ENCODE measurements at places on chromosomes 13 and 19.

DNA sequence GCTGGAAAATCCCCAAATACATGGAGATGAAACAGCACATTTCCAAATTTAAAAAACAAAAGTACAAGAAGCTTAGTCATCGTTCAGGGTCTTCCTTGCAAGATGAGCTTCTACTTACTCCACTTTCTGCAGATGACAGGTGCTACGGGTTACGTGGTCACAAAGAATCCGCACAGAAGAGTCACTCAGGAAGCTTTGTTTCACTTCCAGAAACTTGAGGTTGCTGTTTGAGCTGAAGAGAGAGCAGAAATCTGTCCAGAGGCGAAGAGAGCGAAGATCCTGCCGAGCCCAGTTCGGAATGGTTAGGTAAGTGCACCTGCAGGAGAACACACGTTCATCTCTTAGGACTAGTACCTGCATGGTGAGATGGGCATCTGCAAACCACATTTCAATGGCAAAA lies 9.4 kb downstream of the NLRP7 start:
- DNase-seq = no peak

- DNase-seq = peak; percentile 29
These were observed 949 bp upstream of the ZNF260 start for GRCh38 chr19:36528921-36529518.

DNA sequence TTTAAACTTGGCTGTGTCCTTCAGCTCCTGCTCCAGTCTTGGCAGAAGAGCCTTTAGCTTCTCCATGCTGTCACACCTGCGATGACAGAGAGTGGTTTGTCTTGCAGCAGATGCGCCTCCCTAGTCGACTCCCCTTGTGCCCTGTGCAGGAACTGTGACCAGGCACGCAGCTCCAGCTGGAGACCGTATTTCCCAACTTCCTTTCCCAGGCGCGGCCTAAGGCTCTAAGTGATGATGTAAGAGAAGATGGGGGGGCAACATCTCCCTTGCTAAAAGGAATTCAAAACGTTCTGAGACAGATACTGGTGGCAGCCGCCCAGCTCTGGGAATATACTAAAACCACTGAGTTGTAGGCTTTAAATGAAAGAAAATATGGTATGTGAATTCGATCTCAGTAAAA lies 16.3 kb downstream of the DCUN1D2 start:
- no peak for DNase-seq

GRCh38 chr19:15194938-15195337 lies 5.9 kb downstream of the NOTCH3 start:
- peak; percentile 28 for DNase-seq

DNA sequence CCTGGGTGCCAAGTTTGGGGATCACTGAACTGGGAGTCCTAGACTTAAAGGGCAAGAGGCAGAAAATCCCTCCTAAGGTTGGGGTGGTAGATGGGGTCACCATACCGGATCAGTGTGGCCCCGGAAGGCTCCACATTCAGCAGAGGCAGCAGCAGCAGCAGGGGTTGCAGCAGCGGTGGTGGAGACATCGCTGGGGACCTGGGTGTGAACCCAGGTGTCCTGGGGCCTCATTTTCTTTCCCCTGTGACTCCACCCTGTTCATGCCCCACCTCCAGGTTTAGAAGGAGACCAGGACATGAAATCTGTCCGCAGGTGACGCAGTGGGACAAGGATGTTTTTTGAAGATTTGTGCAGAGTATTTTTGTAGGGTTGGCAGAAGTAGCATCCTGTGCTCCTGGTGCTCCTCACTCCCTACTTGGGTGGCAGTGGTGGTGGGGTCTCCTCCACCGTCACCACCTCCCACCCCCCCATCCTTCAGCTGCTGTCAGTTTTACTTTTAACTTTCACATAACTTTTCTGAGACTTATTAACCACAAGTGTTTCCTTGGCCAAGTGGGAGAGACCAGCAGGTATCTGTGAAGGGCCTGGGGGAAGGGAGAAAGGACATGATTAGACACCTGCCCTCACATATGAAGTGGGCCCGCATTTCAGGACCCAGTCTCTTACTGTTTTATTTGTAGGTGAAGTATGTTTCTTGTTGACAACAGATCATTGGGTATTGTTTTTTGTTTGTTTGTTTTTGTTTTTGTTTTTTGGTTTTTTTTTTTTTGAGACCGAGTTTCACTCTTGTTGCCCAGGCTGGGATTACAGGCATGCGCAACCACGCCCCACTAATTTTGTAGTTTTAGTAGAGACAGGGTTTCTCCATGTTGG lies at the start of gene NAPSA:
Gene NAPSA, minus strand, starts transcription at position 206 of the 873 bp plus-strand sequence. Its CDS starts 18 bp downstream, at position 188.
- no peak for DNase-seq

- no peak for DNase-seq
These were observed 7.9 kb upstream of the DPF1 start for GRCh38 chr19:38231918-38232317.

DNA sequence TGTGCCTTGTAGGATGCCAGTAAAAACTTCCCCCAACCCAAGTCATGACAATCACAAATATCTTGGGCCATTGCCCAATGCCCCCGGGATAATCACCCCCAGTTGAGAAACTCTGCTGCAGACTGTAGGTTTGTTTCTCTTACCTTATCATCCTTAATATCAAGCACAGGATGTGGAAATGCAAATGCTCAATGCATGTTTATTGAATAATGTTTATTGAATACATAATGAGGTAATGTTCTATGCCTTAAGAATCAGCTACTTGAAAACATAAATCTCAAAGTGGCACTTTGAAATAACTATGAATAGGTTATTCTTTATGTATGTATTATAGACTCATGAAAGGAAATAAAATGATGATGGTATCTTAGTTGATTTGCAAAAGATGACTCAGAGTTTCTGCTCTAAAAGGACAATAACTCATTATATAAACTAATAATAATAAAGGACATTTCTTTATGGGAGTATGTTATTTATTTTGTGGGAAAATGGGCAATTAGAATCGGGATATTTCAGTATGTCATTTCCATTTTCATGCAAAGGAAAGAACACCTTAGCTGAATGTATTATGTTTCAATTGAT lies 414.2 kb downstream of the EFNB2 start:
- no peak for DNase-seq

- no peak for DNase-seq
These were observed 68.8 kb downstream of the LMO7 start for GRCh38 chr13:75704927-75705288.

DNA sequence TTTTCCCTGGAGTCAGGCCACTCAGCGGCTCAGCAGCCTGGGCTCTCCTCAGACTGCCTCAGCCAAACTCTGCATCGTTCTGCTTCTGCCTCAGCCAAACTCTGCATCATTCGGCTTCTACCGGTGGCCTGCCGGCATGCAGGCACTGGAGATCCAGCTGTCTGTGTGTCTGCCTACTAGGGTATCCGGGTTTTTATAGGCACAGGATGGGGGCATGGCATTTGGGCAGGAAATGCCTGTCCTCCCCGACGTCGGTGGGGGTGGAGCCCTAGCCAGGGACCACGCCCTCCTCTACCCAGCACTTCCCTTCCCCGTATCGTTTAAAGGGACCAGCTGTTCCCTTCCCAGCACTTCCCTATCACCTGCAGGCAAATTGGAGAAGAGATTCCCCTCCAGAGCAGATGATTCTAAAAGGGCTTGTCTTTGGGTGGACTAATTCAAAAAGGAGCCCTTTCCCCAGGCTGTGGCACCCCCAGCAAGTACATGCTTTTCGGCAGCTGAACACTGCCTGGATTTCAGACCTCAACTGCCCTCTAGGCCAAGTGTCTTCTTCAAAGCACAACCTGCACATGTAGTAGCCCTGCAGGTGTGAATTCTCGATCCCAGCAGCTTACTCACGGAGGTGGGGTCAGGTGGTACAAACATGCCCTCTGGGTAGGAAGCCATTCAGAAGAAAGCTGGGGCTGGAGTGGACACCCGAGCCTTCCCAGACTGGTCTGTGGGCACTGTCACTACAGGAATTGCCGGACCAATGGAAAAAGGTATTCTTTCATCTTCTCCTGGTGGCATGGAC lies 25.4 kb upstream of the GPR12 start:
- DNase-seq = no peak

DNA sequence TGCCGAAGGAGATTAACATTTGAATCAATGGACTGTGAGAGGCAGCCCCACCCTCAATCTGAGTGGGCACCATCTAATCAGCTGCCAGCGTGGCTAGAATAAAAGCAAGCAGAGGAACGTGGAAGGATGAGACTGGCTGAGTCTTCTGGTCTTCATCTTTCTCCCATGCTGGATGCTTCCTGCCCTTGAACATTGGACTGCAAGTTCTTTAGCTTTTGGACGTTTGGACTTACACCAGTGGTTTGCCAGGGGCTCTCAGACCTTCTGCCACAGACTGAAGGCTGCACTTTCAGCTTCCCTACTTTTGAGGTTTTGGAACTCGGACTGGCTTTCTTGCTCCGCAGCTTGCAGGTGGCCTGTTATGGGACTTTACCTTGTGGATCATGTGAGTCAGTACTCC lies 14.7 kb downstream of the NHLRC3 start:
- DNase-seq = peak; percentile 3

GRCh38 chr19:47351548-47351947 lies 2.4 kb downstream of the DHX34 start:
- DNase-seq = no peak

DNA sequence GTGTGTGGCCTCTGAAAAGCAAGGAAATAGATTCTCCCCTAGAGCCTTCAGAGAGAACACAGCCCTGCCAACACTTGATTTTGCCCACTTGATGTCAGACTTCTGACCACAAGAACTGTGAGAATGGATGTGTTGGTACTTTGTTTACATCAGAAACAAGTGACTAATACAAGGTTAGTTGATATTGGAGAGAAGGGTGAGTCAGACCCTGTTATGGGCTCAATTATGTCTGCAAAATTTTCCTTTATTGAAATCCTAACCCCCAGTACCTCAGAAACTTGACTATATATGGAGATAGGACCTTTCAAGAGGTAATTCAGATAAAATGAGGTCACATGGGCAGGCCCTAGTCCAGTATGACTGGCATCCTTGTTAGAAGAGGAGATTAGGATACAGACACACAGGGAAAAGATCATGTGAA lies 226.7 kb downstream of the RFC3 start:
- no peak for DNase-seq

DNA sequence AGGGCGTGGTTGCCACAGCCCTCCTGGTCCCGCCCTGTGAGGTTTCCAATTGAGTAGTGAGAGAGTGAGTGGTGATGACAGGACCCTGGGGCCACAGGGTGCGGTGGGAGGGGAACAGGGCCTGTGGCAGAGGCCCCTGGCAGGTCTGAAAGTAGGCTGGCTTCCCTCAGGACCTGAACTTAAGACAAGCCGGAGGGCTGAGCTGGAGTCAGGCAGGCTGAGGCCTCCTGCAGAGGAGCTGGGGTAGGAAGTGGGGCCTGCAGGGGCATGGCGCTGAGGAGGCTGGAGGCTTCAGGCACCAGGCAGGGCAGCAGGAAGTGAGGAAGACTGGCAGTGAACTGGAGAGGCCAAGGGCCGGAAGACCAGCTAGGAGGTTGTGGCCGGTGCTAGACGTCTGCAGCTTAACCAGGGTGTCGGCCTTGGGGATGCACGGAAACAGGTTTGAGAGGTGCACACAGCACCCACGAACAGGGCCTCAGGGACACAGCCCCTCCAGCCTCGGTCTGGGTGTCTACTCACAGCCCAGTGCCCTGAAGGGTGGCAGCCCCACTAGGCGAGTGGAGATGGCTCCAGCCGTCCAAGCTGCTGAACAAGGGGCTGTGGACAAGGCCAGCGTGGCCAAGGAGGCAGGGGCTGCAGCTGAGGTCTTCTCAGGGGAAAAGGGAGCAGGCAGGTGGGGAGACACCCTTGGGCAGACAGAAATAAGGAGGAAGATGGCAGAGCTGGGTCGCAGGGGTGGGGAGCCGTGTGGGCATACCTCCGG lies 17.8 kb downstream of the POP4 start:
- no peak for DNase-seq

DNA sequence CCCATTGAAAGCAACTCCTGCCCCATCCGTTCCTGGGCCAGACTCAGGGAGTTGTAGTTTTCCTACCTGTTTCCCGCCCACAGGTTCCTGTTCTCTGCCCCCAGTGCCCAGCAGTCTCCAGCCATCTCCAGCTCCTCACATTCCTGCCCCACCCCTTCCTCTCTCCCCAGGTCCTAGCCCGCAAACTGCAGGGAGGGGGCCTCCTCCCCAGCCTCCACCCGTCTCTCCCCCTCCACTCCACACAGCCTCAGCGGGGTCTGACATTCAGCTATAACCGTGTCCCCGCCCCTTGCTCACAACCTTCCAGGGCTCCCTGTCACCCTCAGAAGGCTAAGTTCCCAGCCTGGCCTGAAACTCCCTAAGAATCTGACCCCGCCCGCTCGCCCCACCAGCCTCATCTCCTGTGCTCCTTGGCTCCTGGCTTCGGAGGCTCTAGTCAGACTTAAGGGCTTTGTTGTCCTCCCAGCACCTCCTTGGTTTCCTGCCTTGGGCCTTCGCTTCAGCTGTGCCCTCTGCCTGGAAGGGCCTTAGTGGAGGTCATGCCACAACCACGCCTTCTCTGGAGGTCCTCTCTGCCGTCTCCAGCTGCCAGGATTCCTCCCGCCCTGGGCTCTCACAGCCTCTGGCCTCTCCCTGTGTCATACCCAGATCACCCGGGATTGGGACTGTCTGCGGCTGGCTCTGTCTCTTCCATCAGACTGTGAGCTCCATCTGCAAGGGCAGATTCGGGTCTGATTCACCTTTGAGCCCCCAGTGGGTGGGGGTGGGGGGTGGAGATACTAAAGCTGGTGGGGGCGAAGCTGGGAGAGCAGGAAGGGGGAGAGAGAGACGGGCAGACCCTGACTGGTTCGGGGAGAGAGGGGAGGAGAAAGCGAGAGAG lies 5.1 kb upstream of the SPACA6 start:
- peak; percentile 14 for DNase-seq

- DNase-seq = no peak
These were observed 594 bp downstream of the ZNF146 start for GRCh38 chr19:36215276-36216123.

DNA sequence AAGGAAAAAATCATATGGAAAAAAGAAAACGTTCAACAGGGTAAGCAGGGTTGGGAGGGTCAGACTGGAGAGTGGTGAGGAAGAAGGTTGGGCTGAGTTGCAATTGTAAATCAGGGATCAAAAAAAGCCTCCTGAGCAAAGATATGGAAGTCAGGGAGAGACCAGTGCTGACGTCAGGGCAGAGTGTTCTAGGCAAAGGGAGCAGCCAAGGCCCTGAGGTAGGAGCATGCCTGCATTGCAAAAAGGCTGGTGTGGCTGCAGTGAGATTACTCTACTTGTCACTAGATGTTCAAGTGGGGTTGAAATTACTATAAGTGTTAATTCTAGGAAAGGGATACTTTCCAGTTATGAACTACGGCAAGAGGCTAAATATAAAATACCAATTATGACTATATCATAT lies 562.0 kb downstream of the MYO16 start:
- DNase-seq = no peak

- DNase-seq = no peak
These were observed 26.9 kb downstream of the NOTCH3 start for GRCh38 chr19:15173746-15174404.

GRCh38 chr13:44333950-44334655 lies 39.5 kb upstream of the SERP2 start:
- DNase-seq = no peak

DNA sequence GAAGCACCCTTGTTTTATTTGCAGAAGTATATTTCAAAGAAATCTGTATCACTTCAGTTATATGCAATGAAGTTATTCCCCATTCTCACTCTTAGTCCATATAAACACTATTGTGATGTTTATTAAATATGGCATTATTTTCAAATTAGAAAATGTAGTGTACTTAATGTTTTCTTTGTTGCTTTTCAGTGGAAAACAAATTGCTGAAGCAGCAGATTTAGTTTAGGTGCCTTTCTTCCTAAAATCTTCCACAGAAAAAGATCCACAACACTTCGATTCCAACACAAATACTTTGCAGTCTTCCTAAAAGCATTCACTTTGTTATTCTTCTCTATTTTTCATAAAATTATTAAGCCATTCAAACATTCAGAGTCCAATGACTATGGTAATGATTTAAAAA lies 492.1 kb upstream of the GPC6 start:
- DNase-seq = no peak

GRCh38 chr13:99926014-99926731 lies 45.4 kb downstream of the ZIC5 start:
- DNase-seq = no peak

All from occipital lobe (tissue), 3 donors.